H1 (cell line): ENCODE measurements at places on chromosomes 6 and 20. TPM values are rescaled to one million over a fixed set of nuclear protein-coding genes. Genes with fewer than 3 reads are reported as not detected.
A peak's percentile ranks its signal among the peaks of the same experiment; 100 is the strongest.

MEI4 gene
- 0.23 and 0.24 TPM in 2 replicates for total RNA-seq

- no peak for DNase-seq
Measured at GRCh38 chr6:87115402-87116135, 20.7 kb upstream of the CGA start.

DNA sequence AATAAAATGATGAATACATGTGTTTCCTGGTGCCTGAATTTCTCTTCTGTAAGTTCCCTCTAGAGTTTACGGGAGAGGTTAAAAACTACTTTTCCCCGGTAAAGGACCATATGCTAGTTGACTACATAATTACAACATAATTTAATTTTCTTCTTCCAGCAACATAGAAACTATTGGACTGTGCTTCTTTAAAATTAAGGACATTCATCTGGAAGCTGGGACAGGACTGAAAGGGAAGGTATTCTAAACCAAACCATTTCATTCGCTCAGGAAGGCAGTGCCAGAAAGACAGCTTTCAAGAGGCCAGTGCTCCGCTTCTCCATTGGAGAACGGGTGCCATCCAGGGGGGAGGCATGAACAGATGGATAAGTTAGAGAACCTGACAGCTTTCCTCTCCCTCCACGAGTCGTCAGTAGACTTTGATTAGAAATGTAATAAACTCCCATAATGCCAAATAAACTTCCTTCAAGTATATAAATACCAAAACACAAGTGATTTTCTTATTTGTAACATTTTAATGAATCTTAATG is 458.0 kb upstream of the SOX4 start:
- DNase-seq: no peak

DNA sequence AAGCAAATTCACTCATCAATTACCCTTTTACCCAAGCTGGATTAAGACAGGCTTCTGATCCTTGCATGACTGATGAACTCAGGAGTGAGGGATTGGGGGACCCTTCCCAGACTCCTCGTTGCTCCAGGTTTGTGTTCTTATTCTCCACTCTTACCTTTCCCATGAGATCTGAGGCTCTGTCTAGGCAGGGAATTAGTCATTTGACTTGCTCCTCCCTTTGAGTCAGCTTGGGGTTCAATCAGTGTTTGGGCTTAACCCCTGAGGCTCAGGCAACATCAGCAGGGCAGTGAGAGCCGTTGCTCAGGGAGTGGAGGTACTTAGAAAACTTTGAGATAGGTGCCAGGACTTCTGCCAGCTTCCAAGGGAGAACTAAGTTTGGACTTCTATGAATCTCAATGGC is 20.7 kb upstream of the TOX2 start:
- DNase-seq: no peak

- peak; percentile 7 for DNase-seq
Measured at GRCh38 chr6:115838763-115839401, 221.8 kb downstream of the FRK start.

DNA sequence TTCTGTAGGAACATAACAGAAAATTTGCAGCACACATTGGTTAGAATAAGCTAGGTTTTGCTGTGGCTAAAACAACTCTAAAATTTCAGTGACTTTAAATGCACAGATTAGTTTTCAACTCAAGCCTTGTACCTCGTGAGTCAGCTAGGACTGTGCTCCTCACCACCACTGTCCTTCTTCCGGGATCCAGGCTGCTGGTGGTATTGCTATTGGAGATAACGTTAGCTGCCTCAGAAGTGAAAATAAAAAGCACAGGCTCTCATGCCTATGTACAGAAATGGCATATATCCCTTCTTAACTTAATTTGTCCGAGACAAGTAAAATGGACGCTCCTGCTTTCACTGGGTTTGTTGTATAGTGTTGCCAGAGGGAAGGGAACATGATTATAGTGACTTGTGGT is 931.1 kb upstream of the EYS start:
- no peak for DNase-seq

DNA sequence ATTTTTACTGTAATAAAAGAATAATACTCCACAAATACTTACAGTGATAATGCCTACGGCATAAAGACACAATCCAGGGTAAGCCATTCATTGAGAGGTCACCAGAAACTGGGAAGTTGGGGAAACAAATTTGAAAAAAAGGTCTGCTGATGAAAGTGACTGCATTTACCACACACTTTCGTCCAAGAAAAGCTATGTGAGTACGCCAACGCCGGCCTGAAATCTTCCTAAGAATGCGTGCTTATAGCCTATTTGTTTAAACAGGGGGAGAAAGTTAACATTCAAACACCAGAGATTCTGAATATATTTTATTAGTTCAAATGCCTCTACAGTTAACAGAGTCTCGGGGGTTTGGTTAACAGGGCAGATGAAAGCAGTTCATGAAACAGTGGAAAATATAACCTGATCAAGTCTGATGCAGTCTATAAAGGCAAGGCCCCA is 657 bp upstream of the LTV1 start:
- DNase-seq: no peak

GRCh38 chr6:127102859-127103258 is 15.6 kb upstream of the RSPO3 start:
- DNase-seq: no peak

TOX2 gene
- 3.4 TPM in 2 replicates for total RNA-seq

DNA sequence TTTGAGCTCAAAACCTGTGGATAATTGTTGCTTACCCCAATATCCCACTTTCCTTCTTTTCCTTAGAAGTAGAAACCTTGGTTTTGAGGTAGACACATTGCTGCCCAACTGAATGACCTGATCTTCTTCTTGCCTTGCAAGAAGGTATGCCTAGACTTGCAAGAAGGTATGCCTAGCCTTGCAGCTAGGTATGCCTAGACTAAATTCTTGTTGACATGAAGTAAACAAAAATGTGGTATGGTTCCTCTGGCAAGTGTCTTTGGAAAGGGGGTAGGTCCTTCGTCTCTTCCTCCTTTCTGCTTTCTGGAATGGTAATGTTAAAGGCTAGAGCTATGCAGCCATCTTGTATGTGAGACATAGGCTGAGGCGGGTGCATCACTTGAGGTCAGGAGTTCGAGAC is 129.2 kb downstream of the GMPR start:
- no peak for DNase-seq

- no peak for DNase-seq
Measured at GRCh38 chr6:3765415-3765814, 13.9 kb upstream of the PXDC1 start.

ADGRF5 gene
- total RNA-seq: 0.06 TPM in 1 of 2 replicates, not detected in the other

CCR6 gene
- total RNA-seq: not detected in 2 replicates

GRCh38 chr20:24663496-24663895 is 194.1 kb downstream of the SYNDIG1 start:
- DNase-seq: no peak

ZSCAN23 gene
- total RNA-seq: 4.2 and 5.3 TPM in 2 replicates

KIAA1586 gene
- total RNA-seq: 22.8 and 24.4 TPM in 2 replicates

DNA sequence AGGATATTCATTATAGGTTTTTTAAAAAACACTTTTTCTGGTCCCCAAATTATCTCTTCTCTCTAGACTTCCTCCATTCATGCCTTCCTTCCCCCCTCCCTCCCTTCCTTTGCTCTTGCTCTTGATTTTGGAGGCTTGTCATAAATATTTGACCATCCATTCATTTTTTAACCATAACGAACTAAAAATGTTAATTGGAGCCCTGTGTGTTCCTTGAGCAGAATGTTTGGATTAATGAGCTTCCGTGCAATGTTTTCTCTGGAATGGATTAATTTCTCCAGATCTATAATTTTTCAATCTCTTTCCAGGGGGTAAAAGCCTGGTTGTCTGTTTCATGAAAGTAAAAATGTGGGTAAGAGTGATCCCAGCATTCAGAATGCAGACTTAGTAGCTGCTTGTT is 155.5 kb downstream of the ESR1 start:
- no peak for DNase-seq

- no peak for DNase-seq
Measured at GRCh38 chr20:59939879-59940128, 301 bp downstream of the PPP1R3D start.

GRCh38 chr20:36541768-36542488 is 609 bp downstream of the MYL9 start:
- DNase-seq: no peak

- no peak for DNase-seq
Measured at GRCh38 chr6:121584586-121585369, 149.3 kb downstream of the GJA1 start.

FAM209B gene
- total RNA-seq: 0.82 TPM in 1 of 2 replicates, not detected in the other

DNA sequence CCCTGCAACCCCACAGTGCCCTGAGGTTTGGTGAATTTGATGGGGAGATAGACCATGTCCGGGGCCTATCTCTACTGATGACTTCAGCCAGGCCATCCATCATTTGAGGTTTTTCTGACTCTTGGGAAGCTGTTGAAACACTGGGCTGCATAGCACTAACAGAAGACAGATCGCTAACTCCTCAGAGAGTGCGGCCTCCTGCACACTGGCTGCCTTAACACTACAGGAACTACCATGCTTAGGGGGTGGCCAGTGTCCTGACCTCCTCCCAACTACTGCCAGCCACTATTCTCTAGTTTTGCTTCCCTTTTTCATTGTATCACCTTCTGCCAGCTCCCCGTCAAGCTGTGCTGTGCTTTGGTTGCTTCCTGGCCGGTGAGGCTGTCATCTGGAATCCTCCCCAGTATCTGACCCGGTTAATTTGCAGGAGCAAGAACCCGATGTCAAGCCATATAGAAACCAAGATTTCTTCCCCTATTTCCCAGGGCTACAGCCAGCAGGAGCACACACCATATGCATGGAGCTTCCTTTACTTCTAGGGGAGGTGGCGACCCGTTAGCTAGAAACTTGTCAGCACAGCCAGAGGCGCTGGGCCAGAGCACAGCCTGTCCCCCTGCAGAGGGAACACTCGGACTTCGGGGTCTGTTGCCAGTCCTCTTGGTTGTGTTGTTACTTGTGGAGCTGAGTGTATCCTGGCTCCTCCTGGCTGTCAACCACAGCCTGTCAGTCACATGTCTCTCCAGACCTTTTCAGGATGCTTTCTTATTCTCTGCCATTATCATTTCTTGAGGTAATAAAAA is 57.3 kb upstream of the TRAF3IP2 start:
- DNase-seq: peak; percentile 60

NMBR gene
- not detected in 2 replicates for total RNA-seq

- no peak for DNase-seq
Measured at GRCh38 chr6:15484140-15484539, 178.7 kb downstream of the DTNBP1 start.

GRCh38 chr6:170177772-170178560 is 112.9 kb downstream of the DLL1 start:
- no peak for DNase-seq

- no peak for DNase-seq
Measured at GRCh38 chr6:162907876-162908481, 180.2 kb downstream of the PACRG start.

DNA sequence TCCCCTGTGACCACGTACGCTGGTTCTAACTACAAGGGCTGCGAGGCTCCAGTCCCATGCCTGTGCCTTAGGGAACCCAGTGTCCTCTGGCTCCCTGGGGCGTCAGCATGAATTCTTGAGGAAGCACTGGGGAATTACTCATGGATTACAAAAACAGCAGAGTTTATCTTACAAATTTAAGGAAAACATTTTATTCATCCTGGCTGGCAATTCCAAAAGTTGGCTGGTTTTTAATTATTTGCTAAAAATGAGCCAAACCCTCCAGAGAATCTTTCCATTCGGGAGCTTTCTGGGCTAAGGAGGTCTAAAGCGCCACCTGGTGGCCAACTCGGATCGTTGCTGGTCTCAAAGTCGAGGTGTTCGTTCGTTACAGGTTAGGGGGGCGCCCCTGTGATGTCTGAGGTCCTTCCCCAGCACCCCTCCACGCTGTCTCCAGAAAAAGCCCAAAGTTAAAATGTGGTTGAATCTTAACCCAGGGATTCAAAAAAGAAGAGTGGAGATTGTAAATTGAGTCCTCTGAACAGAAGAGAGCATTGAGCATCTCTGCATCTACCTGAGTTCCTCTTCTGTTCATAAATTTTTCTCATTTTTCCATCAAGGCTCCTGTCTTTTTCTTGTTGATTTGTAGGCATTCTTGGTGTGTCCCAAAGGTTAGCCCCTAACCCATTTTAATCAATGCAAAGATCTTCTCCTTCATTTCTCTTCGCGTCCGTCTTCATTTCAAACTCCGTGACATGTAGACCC is 99.4 kb downstream of the BFSP1 start:
- peak; percentile 23 for DNase-seq

GRCh38 chr6:90764001-90764400 is 177.1 kb upstream of the MAP3K7 start:
- DNase-seq: no peak

GRCh38 chr6:87182940-87183339 is 27.6 kb downstream of the ZNF292 start:
- DNase-seq: no peak

DNA sequence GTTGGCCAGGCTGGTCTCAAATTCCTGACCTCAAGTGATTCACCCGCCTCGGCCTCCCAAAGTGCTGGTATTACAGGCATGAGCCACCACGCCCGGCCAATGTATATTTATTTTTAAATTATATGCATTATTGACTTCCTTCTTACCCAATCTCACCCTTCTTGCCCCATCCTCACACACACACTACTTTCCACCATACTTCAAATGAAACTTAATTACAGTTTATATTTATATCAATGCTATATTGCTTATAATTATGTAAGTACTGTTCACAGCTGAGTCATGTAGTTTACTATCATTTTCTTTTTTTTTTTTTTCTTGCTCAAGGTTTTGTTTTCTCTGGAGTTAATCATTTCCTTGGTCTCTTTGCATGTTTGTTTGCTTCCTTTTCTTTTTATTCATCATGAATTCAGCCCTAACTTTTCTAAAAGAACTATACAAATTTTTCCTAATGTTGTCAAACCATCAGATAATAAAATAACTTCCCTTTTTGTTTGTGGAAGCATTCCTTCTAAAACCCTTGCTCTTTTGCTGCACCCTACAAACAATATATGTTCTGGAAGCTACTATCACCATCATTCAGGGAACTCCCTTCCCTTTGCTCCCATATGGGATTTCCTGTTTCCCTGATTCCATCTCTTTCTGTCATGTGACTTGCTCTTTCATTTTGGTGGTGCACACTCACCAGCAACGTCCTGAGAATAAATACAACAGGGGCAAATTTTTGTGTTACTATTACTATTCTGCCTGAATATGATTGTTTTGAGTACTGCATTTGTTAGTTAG is 201.7 kb upstream of the SASH1 start:
- DNase-seq: no peak

HFE gene
- 1.6 and 2.0 TPM in 2 replicates for total RNA-seq

HMGN3 gene
- 167 and 174 TPM in 2 replicates for total RNA-seq

GRCh38 chr20:37346236-37346534 is 245 bp downstream of the SRC start:
- no peak for DNase-seq
